Bronchial epithelial cell (primary cell): ENCODE measurements at places on chromosomes 1 and 21. TPM values are rescaled to one million over a fixed set of nuclear protein-coding genes. Genes with fewer than 3 reads are reported as not detected.
A peak's percentile ranks its signal among the peaks of the same experiment; 100 is the strongest.

RPTN gene
- 0.53 and 2.9 TPM in 2 replicates for total RNA-seq

MARK1 gene
- total RNA-seq = 3.9 and 10.4 TPM in 2 replicates

CXADR gene
- total RNA-seq = 27.9 and 43.5 TPM in 2 replicates

CRNN gene
- total RNA-seq = 6.6 and 55.9 TPM in 2 replicates

OLIG2 gene
- not detected in 2 replicates for total RNA-seq

TRIM58 gene
- not detected in 2 replicates for total RNA-seq

PTPN22 gene
- under 0.01 and 0.26 TPM in 2 replicates for total RNA-seq

WNT3A gene
- total RNA-seq = not detected in 2 replicates

- DNase-seq = no peak
These were observed 101.5 kb upstream of the TLR5 start for GRCh38 chr1:223244366-223245103.

DNA sequence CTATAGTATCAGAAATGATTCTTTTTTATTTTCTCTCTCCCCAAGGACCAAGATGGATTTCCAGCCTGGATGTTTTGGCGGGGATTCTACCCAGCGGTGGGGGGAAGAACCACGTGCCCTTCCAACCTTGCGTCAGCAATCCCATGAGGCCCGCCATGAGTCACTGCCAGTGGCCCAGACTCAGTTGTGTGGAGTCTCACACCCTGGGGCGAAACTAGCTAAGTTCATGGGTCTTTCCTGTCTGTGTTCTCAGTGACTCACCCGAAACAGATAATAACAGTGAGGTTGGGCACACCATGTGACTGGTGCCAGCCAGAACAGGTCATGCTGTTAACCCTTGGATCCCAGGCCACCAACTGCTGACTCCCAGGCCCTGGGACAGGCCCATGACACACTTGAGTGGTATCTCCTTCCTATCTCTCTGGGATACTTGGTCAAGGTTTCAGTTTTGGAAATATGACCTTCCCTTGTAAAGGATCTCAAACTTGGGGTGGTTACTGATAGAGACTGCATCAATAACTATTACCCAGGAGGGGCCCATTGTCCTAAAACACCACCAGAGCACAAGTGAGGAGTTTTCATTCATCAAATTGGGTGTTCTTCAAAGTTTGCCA lies 98.0 kb upstream of the DUSP10 start:
- peak; percentile 99 for DNase-seq

DNA sequence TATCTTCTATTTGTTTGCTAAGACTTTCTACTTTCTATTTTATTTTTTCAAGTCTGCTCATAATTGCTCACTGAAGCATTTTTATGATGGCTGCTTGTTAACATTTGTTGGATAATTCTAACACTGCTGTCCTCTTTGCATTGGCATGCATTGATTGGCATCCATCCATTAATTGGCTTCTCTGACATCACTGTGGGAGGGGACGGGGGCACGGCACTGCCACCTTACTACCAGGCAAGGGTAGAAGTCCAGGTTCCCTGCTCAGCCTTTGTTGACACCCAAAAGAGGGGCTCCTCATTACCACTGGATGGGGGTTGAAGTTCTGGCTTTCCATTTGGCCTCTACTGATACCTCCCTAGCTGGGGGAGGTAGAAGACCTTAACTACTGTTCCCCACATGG lies 11.5 kb upstream of the ABCG1 start:
- DNase-seq = no peak

GRCh38 chr1:187241971-187242370 lies 413.2 kb downstream of the PLA2G4A start:
- no peak for DNase-seq

DNA sequence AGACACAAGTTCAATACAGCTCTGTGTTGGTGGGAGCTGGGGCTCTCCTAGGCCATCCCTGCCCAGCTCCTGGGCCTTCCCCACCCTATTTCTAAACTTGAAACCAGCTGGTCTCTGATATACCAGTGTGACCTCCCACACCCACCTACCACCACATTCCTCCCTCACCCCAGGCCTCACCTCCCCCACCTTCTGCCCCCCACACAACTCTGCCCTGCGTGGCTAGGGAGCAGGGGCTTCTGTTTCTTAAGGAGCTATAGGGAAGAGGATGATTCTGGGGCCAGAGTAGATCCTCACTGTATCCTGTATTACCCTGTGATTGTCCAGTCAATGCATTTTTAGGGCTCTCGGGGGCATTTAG lies 16.5 kb downstream of the NES start:
- DNase-seq = no peak

DNA sequence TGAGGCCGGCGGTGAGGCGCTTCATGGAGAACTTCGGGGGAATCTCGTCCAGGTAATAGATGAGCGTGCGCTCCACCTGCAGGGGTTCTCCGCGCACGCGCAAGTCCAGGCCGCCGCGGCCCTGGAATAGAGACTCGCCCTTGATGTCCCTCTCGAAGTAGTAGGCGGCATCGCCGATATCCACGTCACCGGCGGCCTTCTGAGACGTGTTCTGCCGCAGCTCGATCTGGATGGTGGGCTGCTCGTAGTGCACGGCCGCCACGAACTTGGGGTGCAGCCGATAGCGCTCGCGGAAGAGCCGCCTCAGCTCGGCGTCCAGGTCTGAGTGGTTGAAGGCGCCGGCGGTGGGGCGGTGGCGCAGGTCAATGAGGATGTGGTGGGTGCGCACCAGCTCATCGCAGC lies 726 bp downstream of the TACSTD2 start:
- DNase-seq = no peak

GRCh38 chr21:24289539-24289938 lies 1317.7 kb downstream of the MRPL39 start:
- DNase-seq = no peak

DNA sequence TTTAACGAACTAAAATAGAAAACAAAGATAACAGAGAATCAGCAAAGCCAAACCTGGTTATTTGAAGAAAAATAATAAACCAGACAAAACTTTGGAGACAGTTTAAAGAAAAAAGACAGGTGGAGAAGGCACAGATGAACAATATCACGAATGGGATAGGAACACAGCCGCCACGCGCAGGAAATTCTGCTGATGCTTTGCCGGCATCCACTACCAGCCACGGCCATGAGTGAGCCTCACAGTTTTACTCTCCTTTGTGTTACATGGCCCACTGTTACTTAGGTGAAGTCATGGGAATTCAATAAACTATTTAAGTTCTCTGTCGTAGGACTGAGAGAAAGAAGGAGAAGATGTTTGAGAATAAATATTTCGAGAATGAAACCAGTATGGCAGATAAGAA lies 503.4 kb downstream of the TTLL7 start:
- no peak for DNase-seq

- DNase-seq = peak; percentile 31
These were observed 506 bp downstream of the SSX2IP start for GRCh38 chr1:84689514-84690396.

- peak; percentile 54 for DNase-seq
These were observed 32.4 kb downstream of the GNB1 start for GRCh38 chr1:1858382-1859086.

DNA sequence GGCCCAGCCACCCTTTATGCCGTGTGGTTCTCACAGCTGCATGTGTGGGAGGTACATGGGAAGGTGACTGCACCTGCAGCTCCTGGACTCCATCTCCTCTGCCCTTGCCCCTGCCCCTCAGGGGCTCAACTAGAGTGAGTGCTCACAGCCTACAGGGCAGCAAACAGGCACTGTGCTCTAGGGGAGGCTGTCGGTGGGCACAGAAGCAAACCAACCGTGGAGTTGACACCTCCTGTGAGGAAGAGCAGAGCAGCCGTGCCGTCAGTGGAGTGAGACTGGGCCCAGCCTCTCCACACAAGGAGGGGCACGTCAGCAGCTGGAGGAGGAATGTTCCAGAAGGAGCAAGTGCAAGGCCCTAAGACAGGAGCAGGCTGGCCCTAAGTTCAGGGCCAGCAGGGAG lies 32.7 kb downstream of the BMP8A start:
- DNase-seq = no peak

- DNase-seq = no peak
These were observed 64.6 kb downstream of the GNG4 start for GRCh38 chr1:235584973-235585372.

GRCh38 chr1:41399145-41399795 lies 38.0 kb downstream of the FOXO6 start:
- DNase-seq = no peak

DNA sequence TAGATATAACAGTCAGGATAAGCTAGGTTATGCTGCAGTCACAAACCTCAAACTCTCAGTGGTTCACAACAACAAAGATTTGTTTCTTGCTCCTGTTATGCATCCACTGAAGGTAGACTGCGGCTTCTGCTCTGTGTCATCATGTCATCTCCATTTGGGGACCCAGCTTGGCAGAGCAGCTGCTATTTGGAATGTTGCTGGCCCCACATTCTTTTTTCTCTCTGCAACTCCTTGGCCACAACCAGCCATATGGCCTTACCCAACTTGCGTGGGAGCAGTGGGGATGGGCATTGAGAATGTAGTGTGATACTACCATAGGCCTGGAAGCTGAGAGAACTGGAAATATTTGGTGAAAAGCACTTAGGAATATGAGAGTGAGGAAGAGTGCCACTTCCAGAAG lies 26.4 kb downstream of the AGO4 start:
- no peak for DNase-seq

GRCh38 chr1:223796210-223796609 lies 49.5 kb downstream of the TP53BP2 start:
- DNase-seq = no peak

GRCh38 chr1:41546833-41547135 lies 62.3 kb upstream of the EDN2 start:
- no peak for DNase-seq

- DNase-seq = no peak
These were observed 21.9 kb upstream of the EPS8L3 start for GRCh38 chr1:109785446-109786111.
